ENCODE measurements at places on chromosomes 13 and 19. TPM values are rescaled to one million over a fixed set of nuclear protein-coding genes. Genes with fewer than 3 reads are reported as not detected.

CYP2F1 gene
- not detected for total RNA-seq

ZNF610 gene
- 0.91 TPM for total RNA-seq

ZNF136 gene
- 16.0 TPM for total RNA-seq

ZNF540 gene
- total RNA-seq = 3.2 TPM

CALR3 gene
- not detected for total RNA-seq

SOX1 gene
- total RNA-seq = not detected

UBE2L5 gene
- total RNA-seq = not detected

SYT5 gene
- not detected for total RNA-seq

KLK2 gene
- total RNA-seq = not detected

ZNF627 gene
- total RNA-seq = 6.2 TPM

HIF3A gene
- total RNA-seq = not detected

All from CD8-positive, alpha-beta memory T cell (primary cell).